Activated CD4-positive, alpha-beta T cell treated with anti-CD3 and anti-CD28 coated beads, Interleukin-2, amount 10 ng/mL, durations not matched to agents 7 days and 5 days (primary cell): ENCODE measurements at places on chromosomes 3 and 15. TPM values are rescaled to one million over a fixed set of nuclear protein-coding genes. Genes with fewer than 3 reads are reported as not detected.

FANCD2OS gene
- not detected for total RNA-seq

KCNMB3 gene
- total RNA-seq = 0.60 TPM

IQCH gene
- 0.77 TPM for total RNA-seq

ECE2 gene
- total RNA-seq = not detected

CCR3 gene
- not detected for total RNA-seq
